Stimulated activated CD4-positive, alpha-beta T cell treated with anti-CD3 and anti-CD28 coated beads, TNF-alpha, amount 100 ng/mL, for 1 hour (primary cell): ENCODE measurements at places on chromosomes 7 and 10.

GRCh38 chr10:129968853-129969183 is 4.7 kb upstream of the EBF3 start:
- DNase-seq, result no peak

DNA sequence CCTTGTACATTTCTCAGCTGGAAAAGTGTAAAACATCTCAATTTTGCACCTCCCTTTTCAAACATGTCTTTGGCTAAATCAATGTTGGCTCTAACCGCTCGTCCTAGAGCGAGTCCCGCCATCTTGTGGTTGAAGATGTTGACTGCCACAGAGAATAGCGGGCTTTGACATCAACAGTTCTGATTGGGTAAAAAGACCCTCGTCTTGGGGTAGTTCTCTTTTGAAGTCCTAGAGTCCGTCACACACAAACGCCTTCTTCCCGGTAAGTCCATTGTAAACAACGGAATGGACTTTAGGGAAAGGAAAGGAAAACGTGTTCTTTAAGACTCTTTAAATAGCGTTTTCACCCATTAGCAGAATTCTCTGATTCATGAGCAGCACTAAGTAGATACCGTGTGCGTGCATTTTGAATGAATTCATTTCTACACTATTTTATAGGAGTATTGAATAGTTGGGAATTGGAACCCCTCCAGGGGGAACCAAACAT is 452 bp upstream of the RPP30 start:
- no peak for DNase-seq

GRCh38 chr7:3518546-3518945 is 217.5 kb downstream of the SDK1 start:
- DNase-seq, result no peak

- no peak for DNase-seq
These were observed 152.9 kb downstream of the DYNC1I1 start for GRCh38 chr7:95925236-95925635.

- no peak for DNase-seq
These were observed 165.9 kb downstream of the BUB3 start for GRCh38 chr10:123320091-123320490.

DNA sequence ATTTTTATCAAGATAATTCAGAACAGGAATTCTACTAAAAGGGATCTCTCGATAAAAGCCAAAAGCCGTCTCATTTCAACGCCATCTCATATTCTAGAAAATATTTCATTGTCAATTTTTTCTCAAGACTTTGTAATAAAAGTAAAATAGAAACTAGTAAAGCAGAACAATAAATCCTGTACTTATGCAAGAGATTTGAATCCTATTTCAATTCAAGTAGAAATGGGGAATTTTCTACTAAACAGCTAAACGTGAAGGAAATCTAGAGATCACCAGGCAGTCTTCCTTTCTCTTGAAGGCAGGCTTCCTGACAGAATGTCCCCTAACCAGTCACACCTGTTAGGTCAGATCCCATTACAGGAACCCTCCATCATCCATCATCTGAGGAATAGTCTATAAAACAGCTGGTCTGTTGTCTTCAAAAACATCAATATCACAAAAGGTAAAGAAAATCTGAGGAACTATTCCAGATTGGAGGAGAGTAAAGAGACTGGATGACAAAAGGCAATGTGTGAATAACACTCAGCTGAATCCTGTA is 23.7 kb downstream of the USP6NL start:
- DNase-seq, result no peak

- DNase-seq, result no peak
These were observed 89.1 kb downstream of the COL28A1 start for GRCh38 chr7:7446616-7447015.

GRCh38 chr7:53191836-53192443 is 156.5 kb downstream of the POM121L12 start:
- no peak for DNase-seq

DNA sequence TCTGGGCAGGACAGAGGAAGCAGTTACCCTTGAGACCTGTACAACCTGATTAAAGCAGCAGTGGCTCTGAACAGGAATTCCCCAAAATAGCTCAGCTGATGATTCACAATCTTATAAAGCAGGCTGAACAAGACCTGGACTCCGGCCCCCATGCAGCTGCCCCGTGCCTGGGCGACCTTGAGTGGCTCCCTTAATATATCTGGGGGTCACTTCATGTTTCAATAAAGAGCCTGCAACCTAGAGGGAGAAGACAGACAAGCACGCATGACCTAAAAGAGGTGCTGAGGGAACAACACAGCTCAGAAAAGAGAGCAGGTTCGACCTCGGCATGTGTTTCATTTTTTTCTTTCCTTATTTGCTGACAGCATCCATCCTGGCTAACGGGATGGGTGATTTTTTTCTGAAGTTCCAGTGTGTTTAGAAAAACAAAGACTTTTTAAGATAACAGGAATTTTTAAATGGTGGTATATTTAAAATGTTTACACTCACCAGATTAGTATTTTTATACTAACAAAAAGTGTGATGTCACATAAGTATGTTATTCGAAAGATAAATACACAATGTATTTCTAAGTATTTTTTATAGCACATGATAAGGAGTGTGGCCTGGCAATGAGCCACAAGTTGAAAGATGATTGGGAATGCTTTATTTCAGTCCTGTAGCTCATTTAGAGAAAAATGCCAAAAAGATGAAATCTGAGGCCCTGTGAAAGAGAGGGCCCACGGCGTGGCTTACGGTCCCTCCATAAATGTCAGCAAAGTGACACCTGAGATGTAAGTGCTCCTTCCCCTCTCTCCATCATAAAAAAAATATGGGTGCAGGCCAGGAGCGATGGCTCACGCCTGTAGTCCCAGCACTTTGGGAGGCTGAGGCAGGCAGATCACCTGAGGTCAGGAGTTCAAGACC is 161.3 kb downstream of the SLIT1 start:
- no peak for DNase-seq

- no peak for DNase-seq
These were observed 1.2 kb downstream of the DYDC2 start for GRCh38 chr10:80357851-80358125.

DNA sequence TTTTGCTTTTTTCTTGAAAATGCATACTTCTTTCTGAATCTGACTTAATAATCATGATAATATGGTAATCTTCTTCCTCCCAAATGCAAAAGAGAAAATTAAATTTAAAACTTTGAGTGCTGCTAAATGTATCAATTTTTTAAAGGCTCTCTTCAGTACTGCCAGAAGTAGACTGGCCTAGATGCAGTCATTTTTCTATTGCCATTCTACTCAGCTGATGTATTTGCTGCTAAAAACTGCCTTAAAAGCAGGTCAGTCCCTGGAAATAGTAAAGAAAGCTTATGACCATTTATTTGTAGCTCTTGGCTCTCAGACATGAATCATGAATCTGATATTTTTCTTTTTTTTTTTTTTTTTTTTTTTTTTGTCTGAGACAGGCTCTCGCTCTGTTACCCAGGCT is 28.5 kb downstream of the NAPEPLD start:
- DNase-seq, result no peak

- no peak for DNase-seq
These were observed 67.4 kb downstream of the ZNF92 start for GRCh38 chr7:65441010-65441409.

GRCh38 chr10:29689001-29689400 is 54.2 kb upstream of the SVIL start:
- no peak for DNase-seq

GRCh38 chr7:41847151-41847550 is 144.3 kb upstream of the INHBA start:
- DNase-seq, result no peak

GRCh38 chr7:66247380-66248078 is 42.4 kb downstream of the TPST1 start:
- DNase-seq, result no peak

- no peak for DNase-seq
These were observed 10.7 kb upstream of the FAM13C start for GRCh38 chr10:59373071-59373470.

GRCh38 chr10:80504158-80504811 is 33.4 kb upstream of the SH2D4B start:
- no peak for DNase-seq

DNA sequence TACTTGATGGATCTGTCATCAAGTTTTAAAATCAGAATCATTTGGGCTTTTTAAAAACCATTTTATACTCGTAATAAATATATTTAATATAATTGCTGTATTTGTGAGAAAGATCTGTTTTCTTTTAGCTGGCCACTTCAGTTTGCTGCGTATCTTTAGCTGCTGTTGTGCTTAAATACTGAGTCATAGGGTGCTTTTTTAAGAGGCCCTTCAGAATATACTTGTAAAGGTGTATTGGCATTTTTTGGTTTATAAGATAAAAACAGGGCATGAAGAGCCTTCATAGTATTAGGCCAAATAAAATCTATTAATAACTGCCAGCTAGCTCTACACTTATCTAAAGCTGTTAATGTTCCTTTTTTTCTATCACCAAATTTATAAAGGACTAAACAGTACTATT is 43.8 kb downstream of the STK17A start:
- no peak for DNase-seq

DNA sequence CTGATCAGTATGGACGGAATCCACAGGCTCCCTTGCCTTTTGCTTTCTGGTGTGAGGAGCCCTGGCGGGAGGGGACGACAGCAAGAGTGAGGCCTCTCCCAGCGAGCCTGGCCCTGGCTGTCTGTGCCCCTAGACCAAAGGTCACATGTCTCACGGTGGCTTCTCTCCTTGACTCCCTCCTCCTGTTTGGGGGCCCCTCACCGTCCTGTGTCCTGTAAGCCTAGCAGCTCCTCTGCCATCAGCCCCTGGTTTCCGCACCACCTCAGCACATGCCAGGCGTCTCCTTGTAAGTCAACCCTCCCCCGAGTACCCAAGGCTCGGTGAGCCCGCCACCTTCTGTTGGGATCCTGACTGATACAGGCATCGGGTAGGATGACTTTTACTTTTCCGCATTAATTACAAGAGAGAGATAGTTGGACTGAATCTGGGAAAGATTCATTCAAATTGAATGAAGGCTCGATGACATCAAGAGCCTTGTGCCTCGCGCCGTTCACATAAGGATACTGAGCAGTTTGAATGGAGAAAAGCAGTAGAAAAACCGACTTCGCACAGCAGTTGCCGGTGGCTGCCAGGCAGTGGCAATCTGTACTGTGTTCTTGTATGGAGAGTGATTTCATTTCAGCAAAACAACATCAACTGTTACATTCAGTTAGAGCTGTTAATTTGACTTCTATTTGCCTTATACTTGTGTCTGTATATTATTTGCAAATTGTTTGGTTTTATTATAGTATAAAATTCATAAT is 119.8 kb downstream of the XRCC2 start:
- DNase-seq, result no peak

DNA sequence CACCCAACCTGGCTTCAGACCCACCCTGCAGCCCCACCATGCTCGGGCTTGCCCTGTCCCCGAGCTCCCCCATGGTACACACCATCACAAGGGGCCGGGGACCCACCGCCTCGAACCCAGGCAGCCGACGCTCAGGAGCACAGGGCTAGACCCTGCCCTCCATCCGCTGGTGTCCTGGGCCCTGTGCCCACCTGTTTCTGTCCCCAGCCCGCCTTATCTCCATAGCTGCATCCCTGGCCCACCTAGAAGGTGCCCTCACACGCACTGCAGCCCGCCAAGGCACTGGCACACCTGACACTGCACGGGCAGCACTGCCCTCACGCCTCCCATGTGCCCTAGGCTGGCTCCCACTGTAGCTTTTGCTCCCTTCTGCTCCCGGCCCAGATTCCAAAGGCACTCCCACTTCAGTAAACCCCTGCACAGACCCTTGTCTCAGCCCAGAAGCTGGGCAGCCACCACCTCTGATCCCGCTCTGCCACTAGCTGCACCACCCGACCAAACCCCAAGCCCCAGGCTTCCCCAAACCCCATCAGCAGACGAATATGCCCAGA is 17.1 kb downstream of the YKT6 start:
- no peak for DNase-seq

DNA sequence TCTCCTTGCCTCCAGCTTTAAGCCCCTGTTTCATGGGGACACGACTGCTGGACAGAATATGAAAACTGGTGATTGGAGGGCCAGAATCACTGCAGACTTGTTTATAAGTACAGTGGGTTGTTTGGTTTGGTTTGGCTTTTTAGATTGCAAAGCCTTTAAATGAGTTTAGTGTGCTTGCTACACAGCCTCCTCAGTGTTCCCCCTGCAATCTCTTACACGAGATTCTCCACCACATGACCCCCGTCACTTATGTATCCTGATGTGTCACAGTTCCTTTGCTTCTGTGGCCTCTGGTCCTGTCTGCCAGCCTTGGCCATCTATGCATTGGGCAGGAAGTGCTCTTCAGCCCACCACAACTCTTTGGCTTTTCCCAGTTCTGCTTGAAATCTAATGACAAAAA is 103.7 kb upstream of the ANKRD1 start:
- no peak for DNase-seq

DNA sequence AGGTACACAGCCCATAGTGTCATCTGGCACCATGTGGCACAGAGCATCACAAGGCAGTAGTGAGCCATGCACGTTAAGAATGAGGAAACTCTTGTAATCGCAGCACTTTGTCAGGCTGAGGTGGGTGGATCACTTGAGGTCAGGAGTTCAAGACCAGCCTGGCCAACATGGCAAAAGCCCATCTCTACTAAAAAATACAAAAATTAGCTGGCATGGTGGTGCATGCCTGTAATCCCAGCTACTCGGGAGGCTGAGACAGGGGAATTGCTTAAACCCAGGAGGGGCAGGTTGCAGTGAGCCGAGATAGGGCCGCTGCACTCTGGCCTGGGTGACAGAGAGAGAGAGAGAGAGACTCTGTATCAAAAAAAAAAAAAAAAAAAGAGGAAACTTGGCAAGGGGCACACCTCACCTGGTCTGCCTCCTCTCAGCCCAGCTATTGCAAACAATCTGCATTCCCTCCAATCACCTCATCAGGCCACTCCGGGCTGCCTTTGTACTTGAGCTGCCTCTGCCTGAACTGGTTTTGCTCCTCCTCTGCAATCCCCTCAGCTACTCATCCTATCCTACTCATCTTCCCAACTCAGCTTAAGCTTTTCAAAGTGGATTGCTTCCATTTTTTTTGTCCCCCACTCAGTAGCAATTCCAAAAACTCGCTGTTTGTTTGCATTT is 46.0 kb upstream of the OPTN start:
- DNase-seq, result no peak

DNA sequence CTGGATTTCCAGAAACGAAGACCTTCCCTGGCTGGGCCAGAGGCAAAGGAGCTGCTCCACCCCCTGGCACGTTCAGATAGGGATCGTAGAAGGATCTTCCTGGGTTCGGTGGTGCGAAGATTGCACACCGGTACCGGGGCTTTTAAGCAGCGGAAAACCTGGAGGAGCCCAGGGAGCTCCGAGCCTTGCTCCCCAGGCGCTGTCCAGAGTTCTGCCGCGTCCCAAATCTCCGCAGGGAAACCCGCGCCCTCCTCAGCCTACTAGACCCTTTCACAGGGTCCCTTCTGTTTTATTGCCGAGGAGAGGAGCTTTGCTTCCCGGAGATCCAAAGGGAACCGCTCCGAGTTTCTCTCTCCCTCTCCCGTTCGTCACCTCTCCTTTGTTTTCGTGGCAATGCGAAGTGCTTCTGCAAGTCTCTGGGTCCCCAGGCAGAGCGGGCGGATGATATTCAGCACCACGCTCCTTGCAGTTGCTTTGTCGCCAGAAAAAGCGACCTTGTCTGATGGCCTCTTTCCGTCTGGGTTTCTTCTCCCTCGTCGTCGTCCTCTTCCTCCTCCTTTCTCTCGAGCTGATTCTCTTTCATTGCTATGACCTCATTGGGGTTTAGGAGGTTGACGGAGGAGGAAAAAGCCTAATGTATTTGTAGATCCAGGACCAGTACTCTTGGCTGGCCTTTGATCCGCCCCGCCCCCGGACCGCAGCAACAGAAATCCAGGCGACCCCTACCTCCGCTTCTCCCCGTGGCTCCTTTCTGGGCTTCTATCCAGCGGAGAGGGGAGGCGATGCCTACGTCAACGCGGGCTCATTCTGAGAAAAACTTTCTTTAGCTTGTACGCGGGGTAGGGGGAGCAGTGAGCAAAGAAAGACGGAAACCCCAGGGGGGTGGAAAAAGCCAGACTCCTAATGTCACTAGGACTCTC is at the start of gene TMEM196:
Gene TMEM196 (minus strand): TSS at position 777 of the 920 bp plus-strand sequence. CDS start 921 bp downstream, outside the sequence.
- DNase-seq, result no peak
